ENCODE measurements at places on chromosomes 6 and 20. TPM values are rescaled to one million over a fixed set of nuclear protein-coding genes. Genes with fewer than 3 reads are reported as not detected.

DNA sequence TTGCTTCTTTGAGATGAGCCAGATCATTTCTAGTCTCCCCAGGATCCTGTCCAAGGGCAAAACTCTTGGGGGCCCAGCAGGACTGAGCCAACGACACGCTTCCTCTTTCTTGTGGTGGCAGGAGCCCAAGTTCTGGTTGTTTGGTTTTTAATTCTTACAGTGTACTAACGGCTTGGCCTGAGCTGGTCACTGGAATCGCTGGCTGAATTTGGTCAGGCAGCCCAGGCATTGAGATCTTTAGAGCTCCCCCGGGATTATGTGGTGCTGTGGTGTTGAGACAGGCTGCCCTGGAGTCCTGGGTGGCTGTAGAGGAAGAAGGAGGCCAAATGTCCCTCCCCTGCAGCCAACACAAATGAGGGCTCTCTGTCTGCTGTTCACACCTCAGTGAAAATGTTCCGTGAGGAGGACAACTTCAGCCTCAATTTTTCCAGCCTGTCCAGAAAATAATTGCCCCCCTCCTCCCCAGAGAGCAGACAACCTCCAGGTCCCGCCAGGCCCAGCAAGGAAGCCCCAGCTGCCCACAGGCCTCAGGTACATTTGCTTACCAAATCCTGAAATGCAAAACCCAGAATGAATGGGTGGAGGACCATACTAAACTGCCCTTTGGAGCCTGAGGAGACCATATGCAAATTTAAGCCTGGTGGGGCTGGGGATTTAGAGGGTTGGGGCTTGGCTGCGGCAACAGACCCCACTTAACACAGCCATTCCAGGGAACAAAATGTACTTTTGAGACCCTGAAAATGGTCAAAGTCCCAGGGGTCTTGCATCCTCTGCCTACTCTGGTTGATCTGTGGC, 23.6 kb downstream of the BNIP5 start:
- no peak for DNase-seq

CRISP3 gene
- not detected for total RNA-seq

GRCh38 chr6:28117386-28118050, 6.9 kb upstream of the ZSCAN16 start:
- no peak for DNase-seq

DNA sequence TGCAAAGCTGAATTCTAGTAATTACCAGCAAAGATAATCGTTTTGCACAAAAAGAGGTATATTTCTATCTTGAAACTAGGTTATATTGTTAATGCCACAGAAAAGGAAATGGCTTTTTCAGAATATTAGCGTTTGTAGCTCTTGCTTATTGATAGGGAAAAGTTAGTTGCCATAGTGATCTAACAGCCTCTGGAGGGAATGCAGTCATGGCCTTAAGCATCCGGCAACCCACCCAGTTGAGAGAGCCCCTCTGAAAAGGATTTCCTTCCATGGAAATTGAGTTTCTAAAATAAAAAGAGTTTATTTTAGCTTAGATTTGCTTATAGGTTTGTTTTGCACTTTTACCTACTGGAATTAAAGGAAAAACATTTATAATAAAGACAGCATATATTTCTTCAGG, 224.5 kb downstream of the BCKDHB start:
- DNase-seq: no peak

DNA sequence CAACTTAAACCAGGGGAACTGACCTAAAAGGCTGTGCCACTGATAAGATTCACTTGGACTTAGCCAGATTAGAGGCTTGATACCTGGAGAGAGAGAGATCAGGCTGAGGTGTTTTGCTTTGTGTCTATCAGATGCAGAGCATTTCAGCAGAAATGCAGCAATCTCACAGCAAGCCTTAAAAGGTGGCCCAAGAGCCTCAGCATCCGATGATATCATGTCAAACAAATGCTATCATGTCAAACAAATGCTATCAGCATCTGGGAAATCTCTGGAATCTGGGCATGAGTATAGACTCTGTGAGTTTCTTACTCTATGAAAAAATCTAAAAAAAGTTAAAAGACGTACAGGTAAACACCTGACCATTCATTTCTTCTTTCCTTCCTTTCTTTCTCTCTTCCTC, 718.9 kb downstream of the EYS start:
- peak; percentile 9 for DNase-seq

Data from M059J (cell line).